ENCODE measurements at places on chromosomes 13 and 19. TPM values are rescaled to one million over a fixed set of nuclear protein-coding genes. Genes with fewer than 3 reads are reported as not detected.

- DNase-seq, result peak; percentile 84
Observed at GRCh38 chr19:10269333-10270179, 1.4 kb upstream of the ICAM1 start.

DNA sequence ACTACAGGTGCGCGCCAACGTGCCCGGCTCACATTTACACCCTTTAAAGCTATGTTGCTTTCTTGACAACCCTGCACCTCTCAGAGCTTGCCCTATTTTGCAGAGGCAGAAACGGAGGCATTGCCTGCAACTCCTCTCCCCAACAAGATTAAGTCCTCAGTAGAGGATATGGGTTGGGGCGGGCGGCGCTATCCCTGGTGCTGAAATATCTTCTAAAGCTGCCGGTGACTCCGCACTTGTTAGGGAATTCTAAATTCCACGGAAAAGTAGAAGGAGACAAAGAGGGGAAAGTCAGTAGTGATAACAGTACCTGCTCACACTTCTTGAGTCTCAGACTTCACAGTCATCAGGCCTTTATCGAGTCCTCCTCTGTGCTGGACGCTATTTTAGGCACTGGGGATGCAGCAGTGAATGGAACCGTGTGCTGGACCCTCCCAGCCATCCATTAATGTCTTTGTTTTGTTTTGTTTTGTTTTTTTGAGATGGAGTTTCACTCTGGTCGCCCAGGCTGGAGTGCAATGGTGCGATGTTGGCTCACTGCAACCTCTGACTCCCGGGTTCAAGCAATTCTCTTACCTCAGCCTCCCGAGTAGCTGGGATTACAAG lies 18.0 kb downstream of the SLC5A5 start:
- no peak for DNase-seq

GRCh38 chr13:36850790-36851438 lies 31.9 kb downstream of the RFXAP start:
- no peak for DNase-seq

Gene SIGLEC7
- total RNA-seq, result not detected

DNA sequence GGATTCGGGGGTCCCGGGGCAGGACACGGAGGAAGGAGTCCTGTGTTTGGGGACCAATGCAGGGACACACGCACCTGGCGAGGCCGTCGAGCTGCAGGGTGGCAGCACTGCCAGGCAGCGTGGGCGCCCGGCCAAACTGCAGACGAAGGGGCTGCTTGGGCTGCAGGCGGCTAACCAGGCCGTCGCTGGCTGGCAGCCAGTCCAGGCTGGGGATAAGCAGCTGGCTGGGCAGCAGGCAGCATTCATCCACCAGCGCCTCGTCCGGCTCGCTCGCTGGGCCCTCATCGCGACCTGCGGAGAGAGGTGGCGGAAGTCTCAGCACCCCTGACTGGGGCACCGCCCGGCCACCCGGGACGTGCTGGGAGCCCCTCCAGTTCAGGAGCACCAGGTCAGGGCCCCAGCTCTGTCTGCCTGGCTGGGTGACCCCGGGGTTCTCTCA lies 11.5 kb downstream of the CFD start:
- DNase-seq, result no peak

Gene KL
- 0.54 TPM for total RNA-seq

- no peak for DNase-seq
Observed at GRCh38 chr19:46723023-46723461, 6.1 kb upstream of the PRKD2 start.

Gene ARHGAP35
- total RNA-seq, result 22.6 TPM

- no peak for DNase-seq
Observed at GRCh38 chr13:49412749-49413148, 31.1 kb downstream of the CAB39L start.

Gene RXFP2
- total RNA-seq, result not detected

Gene SIGLEC8
- 0.13 TPM for total RNA-seq

DNA sequence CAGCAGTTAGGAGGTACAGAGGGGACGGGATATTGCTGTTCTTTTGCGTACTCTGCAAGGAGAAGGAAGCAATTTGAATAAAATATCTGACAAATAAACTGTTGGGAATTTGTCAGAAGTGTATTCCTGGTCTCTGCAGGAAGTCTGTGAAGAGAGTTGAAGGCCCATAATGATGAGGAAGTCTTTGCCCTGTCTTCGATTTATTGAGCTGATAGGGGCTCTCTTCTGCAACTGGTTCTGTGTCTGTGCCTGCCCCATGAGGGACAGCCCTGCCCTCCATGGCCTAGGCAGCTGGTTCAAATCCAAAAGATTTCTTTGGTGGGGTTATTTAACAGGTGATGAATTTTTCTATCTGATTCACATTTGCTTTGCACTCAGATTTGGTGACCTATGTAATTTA lies 339.7 kb upstream of the EDNRB start:
- no peak for DNase-seq

DNA sequence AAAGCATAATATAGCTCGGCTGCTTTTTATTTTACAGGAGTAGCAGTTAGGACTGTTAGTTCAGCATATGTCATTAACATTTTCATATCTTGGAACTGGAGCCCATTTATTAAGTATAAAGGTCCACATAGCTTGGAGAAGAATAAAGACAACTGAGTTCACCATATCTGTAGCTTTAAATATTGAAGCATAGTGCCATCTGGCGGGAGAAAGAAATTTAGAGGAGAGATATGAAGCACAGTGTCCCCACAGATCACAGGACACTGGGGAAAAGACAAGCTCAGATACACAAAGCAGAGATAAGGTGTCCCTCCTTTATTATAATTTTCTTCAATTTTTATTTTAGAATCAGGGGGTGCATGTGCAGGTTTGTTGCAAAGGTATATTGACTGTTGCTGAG lies 104.7 kb upstream of the FREM2 start:
- no peak for DNase-seq

Gene CEACAM3
- not detected for total RNA-seq

DNA sequence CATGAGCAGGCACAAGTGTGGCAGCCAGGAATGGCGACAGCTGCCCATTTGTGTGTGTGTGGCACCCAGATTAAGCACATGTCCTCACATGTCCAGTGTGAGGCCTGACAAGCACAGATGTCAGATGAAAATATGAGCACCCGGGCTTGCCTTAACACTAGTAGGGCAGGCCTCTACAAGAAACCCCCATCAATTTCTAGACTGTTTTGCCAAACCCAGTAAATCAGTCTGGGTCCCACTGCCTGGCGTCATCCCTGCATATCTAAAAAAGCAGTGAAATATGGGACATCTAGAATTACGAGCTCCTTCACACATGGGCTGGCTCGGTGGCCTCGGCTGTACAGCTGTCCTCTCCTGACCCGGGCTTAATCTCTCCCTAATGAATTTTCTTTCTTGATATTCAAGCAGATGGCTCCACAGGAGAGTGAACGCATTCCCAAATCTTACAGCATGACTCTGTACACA lies 432.7 kb downstream of the FOXO1 start:
- no peak for DNase-seq

Gene RASIP1
- 0.88 TPM for total RNA-seq

DNA sequence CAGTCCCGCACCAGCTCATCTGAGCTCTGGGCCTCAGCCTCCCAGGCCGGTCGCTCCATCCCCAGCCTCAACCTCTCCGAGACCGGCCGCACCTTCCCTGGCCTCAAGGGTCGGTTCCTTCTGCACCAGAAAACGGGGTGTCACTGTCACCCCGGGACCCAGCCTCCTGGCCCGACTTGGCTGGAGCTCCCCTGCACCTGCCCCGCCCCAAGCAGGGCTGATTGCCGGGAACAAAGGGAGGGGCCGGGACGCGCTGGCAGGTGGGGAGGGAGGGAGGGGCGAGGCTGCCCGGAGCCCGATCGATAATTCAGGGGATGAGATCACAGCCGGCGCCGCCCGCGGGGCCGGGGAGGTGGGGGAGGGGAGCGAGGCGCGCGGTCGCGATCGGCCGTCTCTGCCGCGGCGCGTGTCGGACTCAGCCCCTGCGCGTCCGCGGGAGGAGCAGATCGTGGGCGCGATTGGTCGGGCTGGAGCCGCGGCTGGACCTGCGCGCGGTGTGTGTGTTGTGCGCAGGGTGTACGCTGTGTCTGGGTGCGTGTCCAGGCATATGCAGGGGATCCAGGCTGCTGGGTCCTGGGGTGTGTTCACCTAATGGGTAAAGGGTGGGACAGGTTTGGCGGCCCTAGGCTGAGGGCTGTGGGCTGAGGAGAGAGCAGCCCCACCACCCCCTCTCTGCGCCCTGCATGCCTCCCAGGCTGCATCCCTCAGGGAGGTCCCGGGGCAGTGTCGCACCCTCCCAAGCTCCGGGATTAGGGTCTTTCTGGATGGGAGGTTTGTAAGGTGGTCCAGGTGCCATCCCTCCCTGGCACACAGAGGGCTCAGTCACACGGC lies 1.1 kb upstream of the SHC2 start:
- no peak for DNase-seq

Gene PRX
- total RNA-seq, result 0.99 TPM

Gene CCDC194
- 2.6 TPM for total RNA-seq

- DNase-seq, result no peak
Observed at GRCh38 chr19:16235811-16236652, 38.3 kb downstream of the AP1M1 start.

Gene LRRC63
- total RNA-seq, result 0.17 TPM

- DNase-seq, result no peak
Observed at GRCh38 chr19:12884202-12884601, 2.8 kb downstream of the KLF1 start.

Gene CYSLTR2
- total RNA-seq, result 0.75 TPM

Gene ANO8
- total RNA-seq, result 6.6 TPM

GRCh38 chr19:35074426-35075201 lies 33.1 kb downstream of the HPN start:
- DNase-seq, result no peak

Gene ZSCAN4
- total RNA-seq, result not detected

Gene ATXN8OS
- total RNA-seq, result not detected

GRCh38 chr19:44745341-44745831 lies 3.1 kb upstream of the BCL3 start:
- DNase-seq, result no peak

Gene GCDH
- 65.9 TPM for total RNA-seq

GRCh38 chr19:49921871-49922795 lies 6.9 kb upstream of the ATF5 start:
- no peak for DNase-seq

GRCh38 chr13:110506859-110507566 lies 54.5 kb downstream of the RAB20 start:
- DNase-seq, result no peak
